Osteoblast (primary cell): ENCODE measurements at places on chromosomes 13 and 19. TPM values are rescaled to one million over a fixed set of nuclear protein-coding genes. Genes with fewer than 3 reads are reported as not detected.

DNA sequence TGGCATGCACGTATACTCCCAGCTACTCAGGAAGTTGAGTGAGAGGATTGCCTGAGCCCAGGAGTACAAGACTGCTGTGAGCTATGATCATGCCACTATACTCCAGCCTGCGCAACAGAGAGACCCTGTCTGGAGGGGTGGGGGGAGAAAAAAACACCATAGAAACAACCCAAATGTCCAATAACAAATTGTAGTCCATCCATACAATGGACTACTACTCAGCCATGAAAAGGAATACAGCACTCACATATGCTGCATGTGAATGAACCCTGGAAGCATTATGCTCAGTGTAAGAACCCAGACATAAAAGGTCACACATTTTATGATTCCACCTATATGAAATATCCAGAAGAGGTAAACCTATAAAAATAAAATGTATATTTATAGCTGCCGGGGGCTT, 42.3 kb downstream of the CD320 start:
- no peak for DNase-seq

- no peak for DNase-seq
Measured at GRCh38 chr19:16325161-16325527, 518 bp downstream of the KLF2 start.

GRCh38 chr13:112882555-112883024, 86.4 kb upstream of the MCF2L start:
- no peak for DNase-seq

SLC25A30 gene
- 11.2 TPM in 2 replicates for total RNA-seq

MEIS3 gene
- 8.3 and 19.7 TPM in 2 replicates for total RNA-seq

SIGLEC5 gene
- under 0.01 TPM in 1 of 2 replicates, not detected in the other for total RNA-seq

IGFLR1 gene
- total RNA-seq: 0.72 and 0.88 TPM in 2 replicates

LIM2 gene
- total RNA-seq: not detected in 2 replicates

IGLON5 gene
- not detected in 2 replicates for total RNA-seq

C1QTNF9 gene
- under 0.01 TPM in 1 of 2 replicates, not detected in the other for total RNA-seq

CALM3 gene
- total RNA-seq: 105 and 124 TPM in 2 replicates
